Natural killer cell (primary cell): ENCODE measurements at places on chromosomes 4 and X. TPM values are rescaled to one million over a fixed set of nuclear protein-coding genes. Genes with fewer than 3 reads are reported as not detected.

GRCh38 chrX:82816562-82816961 lies 691.5 kb upstream of the POU3F4 start:
- no peak overlapping the region for H3K27ac ChIP-seq
- H3K36me3 ChIP-seq = no peaks in the 10 kb centered on the region
- H3K27me3 ChIP-seq = no peaks in the 10 kb centered on the region
- no peak overlapping the region for H3K4me3 ChIP-seq
- H3K4me1 ChIP-seq = no peaks in the 10 kb centered on the region
- DNase-seq = no peak

DNA sequence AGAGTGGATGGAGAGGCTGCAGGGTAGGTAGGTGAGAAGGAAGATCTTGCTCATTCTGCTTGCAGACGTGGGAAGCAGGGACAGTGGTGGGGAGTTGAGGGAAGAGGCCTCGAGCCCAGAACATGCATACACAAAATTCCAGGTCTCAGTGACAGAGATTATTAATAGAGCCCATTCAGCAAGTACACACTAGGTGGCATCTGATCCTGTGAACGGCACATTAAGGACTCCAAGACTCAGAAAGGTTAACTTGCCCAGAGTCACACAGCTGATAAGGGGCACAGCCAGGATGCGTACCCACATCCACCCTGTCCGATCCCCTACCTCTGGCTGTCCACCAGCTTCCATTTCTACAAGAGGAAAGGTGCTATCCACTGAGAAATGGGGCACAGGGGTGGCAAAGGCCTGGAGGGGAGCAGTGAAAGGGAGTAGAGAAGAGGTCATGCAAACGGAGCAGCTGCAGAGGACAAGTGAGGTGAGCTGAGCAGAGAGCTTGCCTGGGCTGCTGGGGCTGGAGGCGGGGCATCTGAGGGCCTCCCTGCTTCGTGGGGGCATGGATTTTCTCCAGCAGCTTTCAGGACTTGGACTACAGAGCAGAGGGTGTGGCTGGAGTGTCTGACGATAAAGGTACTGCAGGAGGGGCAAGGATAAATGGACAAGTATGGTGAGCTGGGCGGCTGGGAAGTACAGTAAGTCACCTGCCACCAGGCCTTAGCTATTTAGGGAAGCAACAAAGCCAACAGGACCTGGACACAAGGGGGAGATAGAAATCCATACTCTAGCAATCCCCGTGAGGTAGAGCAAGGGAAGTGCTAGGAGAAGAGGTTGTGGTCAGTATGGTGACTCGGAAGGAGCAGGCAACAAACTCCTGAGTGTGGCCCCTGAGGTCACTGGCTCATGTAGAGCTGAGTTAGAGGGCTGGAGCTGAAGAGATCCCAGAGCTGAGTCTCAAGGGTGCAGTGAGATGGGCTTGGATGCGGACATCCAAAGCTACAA lies 11.2 kb downstream of the IDS start:
- peaks cover 92% of the 10 kb centered on the region for H3K36me3 ChIP-seq
- H3K27me3 ChIP-seq = no peaks in the 10 kb centered on the region
- H3K27ac ChIP-seq = no peak overlapping the region
- DNase-seq = no peak
- no peak overlapping the region for H3K4me3 ChIP-seq

SPANXC gene
- total RNA-seq = not detected

GRCh38 chrX:151920101-151920500 lies 7.4 kb downstream of the MAGEA4 start:
- no peak for DNase-seq
- no peaks in the 10 kb centered on the region for H3K27me3 ChIP-seq
- no peak overlapping the region for H3K27ac ChIP-seq
